NCI-H1092 (cell line): ENCODE measurements at places on chromosomes 5 and 9.

GRCh38 chr5:74382123-74382855 is 258.2 kb downstream of the ENC1 start:
- no peak for DNase-seq

DNA sequence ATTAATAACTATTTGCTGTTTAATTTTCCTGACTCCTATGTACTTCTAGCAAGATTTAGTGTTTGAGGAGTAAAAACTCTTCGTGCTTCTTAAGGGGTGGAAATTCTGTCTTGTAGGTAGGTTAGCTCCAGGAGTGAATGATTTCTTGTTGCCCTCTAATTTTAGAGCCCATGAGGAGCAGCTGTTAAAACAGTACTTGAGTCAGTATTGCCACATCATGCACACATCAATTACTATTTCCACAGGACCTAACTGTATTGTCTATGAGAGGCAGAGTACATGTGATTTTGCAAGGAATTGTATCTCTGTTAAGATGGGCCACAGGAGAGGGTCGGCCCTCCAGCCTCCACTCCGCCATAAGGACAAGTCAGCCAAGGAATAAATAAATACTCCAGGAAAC is 91.2 kb downstream of the PDZD2 start:
- DNase-seq, result no peak

DNA sequence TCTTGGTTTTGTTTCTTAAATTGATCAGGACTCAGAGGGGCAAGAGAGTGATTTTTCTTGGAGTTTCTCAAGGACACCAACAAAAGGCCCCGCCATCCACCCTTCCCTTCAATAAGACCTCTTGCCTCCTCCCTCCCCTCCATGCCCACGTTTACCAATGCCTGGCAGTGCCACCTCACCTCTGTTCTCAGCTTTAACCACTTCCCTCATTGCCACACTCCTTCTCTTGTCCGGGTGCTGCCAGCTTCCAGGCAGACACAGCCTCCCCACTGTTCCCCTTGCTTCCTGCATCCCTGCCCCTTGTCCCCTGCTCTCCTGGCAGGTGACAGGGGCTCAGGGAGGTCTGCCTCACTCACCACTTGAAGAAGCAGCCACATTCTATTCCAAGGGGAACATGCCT is 90.8 kb downstream of the LHX2 start:
- no peak for DNase-seq

DNA sequence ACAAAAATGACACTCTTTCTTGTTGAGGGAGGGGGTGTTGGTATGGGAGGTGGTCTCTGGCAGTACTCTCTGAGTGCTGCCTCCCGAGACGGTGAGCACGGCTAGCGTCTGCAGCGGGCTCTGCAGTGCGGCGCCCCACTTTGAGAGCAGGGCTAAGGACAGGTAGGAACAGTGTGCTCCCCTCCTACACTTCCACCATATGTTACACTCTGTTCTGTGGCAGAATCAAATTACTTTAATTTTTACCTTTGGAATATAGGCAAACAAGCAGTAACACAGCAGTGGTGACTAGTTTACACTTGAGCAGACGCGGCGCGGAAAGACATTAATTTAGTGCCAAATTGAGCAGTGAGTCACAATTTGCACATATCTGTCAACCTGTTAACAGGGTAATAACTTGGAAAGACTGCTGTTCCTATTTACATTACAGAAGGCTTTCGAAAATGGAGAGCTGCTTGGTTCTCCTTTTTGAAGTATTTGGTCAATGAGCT is 136.3 kb downstream of the MED27 start:
- no peak for DNase-seq

DNA sequence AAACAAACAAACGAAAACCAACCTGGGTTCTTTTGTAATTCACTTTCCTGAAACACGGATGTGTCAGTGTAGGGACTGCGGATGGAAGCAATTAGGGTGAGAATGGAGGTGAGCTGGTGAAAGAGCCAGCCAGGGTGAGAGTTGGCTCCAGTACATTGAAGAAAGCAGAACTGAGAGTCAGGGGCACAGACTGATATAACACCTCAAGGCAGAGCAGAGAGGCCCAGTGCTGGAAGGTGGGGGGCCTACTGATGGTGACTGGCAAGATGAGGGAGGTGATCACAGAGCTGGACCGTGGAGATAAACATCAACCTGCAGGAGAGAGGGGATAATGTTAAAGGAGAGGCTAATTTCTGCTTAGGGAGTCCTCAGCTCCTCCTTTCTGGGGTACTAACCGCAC is 221.1 kb downstream of the MAN2A1 start:
- no peak for DNase-seq

DNA sequence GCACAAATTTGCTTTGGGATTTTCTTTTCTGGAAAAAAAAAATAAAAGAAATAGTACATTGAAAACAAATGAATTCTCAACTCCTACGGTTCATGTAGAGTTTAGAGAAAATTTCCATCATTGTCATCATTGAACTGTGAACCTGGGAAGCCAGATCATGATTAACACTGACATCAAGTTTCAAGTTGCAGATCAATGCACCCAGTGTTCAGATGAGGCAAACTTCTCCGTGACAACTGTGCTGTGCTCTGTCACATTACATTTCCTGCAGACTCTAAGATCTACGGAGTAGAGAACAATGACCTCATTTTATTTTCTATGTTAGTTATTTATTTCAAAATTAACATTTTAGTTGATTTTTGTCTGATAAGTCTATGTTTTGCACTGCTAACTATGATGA is 99.7 kb downstream of the MAP1B start:
- DNase-seq, result no peak

DNA sequence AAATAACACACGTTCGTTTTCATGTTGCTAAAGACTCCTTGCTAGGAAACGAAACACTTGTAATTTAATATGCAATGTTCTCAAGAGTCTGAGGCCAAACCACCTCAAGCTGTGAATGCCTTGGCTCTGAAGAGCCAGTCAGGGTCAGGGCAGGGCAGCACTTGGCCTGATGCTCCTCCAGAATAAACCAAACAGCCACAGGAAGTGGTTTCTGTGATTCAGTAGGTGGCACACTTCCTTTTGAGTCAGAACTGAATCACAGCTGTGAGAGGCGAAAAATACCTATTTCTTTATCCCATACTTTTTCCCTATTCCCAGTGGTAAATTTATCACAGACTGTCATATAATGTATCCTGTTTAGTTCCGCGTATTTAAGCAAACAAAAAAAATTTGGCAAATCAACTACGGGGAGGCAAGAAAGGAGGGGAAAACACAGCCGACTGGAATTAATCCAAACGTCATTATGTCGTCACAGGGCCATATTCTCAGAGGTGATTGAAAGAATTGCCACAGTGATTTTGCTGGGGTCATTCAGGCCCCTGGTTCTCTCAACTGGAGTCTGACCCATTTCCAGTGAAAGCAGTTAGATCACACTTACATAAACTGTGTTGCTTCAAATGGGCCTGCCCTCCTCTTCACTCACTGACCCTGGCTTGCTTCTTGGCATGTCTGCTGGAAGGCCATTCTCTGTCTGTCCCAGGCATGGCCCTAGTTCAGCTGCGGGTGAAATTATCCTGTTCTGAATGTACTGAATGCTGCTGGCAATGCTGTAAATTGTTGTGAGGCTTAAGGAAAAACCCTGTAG is 71.2 kb downstream of the ARRDC3 start:
- no peak for DNase-seq

- no peak for DNase-seq
Measured at GRCh38 chr9:120360046-120360445, 219.9 kb downstream of the CDK5RAP2 start.

DNA sequence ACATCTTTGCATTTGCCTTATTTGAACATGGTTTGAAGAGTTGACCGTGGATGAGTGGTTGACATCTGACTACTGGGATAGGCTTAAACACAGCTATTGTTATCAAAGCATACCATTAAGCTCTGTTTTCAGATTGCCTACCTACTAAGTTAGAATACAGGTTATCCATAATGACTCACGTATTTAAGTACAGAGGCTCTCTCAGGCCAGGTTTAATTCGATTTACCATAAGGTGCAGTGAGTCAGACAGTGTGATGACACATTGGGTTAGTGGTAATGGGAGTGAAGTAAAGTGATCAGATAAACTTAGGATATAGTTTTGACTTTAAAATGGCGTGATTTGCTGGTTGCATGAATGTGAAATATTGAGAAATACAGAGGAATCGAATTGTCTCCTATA is 732.0 kb upstream of the CTNND2 start:
- DNase-seq, result no peak

DNA sequence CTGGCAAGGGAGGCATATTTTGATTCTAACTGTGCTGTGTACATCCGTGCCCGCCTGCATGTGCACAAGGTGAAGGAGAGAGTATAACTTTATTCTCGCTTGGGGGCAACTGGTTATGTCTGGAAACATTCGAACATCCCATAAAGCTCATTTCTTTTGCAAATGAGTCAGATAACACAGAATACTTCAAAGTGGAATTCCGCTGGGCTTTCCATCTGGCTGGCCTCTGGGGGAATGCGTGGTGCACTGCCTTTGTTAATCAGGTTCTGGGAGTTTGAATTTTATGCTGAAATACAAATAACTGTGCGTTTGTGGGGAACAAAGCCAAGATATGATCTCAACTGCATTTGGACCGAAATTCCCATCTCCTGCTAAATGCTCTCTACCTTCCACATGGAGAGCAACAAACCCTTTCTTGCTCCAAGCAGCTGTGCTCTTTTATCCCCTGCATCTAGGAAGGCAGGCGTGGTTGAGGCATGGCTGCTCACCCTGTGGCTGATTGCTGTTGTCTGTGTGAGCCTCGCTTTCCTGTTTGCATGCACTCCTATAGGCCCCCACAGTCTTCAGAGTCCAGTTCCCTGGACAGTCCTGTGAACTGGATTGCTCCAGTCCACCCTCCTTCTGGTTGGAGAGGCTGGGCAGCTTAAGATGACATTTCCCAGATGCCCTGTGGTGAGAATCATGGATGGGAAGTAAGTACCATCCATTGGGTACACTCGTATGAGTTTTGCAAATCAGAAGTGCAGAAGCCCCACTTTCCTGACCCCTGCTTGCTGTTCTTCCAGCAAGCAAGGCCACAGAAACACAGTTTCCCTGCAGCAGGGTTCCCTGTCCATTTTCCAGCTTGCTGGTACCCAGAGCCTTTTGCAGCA is 82.9 kb upstream of the ALDH1B1 start:
- DNase-seq, result no peak

GRCh38 chr9:126303488-126303887 is 23.1 kb upstream of the MVB12B start:
- no peak for DNase-seq

DNA sequence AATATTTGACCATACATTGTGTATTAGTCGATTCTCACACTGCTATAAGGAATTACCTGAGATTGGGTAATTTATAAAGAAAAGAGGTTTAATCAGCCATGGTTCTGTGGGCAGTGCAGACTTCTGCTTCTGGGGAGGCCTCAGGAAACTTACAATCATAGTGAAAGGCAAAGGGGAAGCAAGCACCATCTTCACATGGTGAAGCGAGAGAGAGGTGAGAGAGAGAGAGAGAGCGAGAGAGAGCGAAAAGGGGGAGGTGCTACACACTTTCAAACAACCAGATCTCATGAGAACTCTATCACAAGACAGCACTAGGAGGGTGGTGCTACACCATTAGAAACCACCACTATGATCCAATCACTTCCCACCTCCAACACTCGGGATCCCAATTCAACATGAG is 4.1 kb upstream of the GRAMD2B start:
- DNase-seq, result no peak

DNA sequence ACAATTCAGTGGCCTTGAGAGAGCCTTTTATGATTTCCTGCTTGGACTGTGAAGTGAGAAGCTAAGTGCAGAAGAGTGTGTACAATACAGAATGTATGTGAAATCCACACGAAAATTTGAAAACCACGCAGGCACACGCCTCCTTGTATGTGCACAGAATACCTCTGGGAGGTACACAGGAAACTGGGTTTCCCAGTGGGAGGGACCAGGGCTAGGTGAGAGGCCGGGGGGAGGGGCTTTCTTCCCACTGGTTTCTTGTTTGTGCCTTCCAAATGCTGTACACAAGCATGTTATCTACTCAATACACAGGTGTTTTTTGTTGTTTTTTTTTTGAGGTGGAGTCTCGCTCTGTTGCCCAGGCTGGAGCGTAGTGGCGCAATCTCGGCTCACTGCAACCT is 16.1 kb downstream of the C9orf50 start:
- no peak for DNase-seq

DNA sequence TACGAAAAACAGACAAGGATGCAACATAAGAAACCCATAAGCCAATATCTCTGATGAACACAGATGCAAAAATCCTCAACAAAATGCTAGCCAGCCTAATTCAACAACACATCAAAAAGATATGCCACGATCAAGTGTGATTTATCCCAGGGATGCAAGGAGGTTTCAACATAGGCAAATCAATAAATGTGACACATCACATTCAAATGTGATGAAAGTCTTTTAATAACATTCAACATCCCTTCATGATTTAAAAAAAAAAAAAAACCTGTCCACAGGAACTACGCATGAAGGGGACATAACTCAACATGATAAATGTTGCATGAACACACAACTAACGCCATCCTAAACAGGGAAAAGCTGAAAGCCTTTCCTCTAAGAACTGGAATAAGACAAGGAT is 102.2 kb downstream of the PLPP1 start:
- no peak for DNase-seq

GRCh38 chr9:113488071-113488470 is 24.5 kb downstream of the RGS3 start:
- no peak for DNase-seq

GRCh38 chr5:65742565-65743231 is 20.7 kb downstream of the NLN start:
- no peak for DNase-seq

DNA sequence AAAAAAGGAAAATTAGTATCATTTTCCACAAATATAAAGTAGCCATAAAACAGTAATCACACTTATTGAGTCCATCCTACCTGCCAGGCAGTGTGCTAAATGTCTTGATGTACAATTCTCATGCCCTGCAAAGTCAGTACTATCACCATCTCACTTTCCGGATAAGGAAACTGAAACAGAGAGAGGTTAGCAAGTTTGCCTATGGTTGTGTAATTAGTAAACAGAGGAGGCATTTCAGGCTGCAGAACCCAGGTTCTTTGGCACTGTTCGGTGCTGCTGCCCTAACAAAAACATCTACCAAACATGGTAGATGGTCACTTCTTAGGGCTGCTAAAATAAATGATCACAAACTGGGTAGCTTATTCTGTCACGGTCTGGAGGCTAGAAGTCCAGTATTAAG is 22.6 kb downstream of the PLAC8L1 start:
- no peak for DNase-seq

- no peak for DNase-seq
Measured at GRCh38 chr9:127706836-127707241, at the start of gene CFAP157. CFAP157 (plus strand) TSS chr9:127706988; CDS start chr9:127707032, 44 bp downstream.

DNA sequence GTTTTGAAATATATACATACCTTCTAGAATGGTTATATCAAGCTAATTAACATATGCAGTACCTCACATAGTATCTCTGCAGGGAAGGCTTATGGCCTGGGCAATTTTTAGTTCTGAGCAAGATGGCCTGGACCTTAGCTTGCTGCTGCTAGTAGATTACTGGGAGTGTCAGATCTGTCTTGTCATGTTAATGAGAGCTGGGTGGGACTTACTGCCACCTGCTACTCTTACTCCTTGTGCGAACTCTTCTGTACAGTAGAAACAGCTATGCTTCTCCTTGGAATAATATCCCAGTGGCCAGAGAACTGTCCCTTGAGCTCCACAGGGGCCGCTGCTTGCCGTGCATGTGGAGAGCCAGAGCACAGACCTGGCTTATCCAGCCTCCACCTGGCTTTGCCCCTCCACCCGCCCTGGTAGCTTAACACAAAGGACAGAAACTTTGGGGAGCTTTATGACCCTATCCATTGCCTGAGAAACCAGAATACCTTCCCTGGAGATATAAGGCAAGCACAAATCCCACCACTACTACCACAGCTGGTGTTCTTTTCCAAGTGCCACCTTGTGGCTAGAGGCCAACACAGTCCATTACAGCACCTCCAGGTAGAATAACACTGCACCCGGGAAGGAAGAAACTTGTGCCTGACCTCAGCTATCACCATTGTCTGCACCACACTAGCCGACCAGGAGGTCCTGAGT is 74.4 kb upstream of the RUSC2 start:
- no peak for DNase-seq
